ENCODE measurements at places on chromosomes 1 and 21.

DNA sequence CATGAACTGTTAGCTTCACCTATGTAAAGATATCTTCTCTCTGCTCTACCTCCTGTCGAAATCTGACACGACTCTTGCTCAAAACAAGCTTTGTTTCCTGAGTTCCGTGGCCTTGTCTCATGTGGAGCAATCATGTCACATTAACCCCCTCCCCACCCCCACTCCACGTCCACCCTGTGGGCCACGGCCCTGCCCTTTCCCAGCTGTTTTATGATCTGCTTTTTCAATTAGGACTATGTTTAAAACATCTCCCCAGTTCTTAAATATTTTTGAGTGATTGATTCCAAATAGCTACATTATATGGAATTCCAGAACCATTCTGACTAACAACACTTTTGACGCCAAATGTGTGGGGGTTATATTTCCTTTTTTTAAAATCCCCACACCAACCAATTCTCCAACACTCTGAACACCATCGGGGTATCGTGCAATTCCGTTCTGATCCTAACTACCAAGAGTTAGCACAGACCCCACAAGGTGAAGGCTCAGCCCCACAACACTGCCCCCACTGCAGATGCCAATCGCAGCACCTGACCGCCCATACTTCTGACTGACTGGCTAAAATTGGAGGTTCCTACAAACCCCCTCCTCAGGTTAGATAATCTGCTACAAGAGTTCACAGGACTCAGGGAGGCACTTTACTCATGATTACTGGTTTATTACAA lies 12.7 kb upstream of the S100A8 start:
- no peak for DNase-seq

GRCh38 chr1:153623101-153623500 lies 4.2 kb downstream of the S100A13 start:
- DNase-seq = no peak

DNA sequence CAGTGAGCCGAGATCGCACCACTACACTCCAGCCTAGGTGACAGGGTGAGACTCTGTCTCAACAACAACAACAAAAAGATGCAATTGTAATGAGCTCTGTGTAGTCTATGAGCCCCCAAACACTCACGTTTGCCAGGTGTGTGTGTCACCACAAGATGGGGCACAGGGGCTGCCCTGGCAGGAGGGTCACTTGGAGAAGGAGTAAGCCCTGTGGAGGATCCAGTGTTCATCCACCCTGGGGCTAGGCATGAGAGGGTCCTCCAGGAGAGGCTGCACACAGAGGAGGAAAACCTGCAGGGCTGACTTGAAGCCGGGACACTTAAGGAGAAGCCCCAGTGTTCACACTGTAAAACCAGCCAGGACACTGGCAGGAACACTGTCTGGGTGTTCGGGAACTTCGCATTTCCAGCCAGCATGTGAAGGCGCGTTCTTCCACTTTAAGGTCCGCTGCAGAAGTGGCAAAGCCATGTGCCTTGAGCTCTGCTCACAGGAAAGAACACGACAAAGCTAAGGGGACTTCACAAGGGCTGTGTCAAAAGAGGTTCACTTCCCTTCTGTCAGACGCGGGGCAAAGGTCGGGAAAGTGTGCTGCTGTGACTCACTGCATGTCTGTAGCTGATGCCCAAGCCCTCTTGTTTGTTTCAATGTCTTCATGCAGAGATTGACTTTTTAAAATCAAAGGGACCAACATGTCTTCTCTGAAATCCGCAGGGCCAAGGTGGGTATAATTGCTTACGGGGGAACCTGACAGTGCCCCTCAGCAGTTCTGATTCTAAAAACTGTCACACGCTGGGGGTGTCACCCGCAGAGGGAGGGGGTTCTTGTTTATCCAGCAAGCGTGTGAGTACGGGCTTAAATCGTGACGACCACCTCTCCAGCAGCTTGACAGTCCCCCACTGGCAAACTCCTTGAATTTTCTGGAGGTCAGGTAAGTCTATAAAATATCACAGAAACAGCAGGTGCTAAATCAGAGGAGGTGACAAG lies 102.8 kb downstream of the RIPK4 start:
- DNase-seq = no peak

- no peak for DNase-seq
These were observed 24.6 kb downstream of the TLR5 start for GRCh38 chr1:223118418-223118817.

GRCh38 chr1:11719313-11720032 lies 16.5 kb upstream of the AGTRAP start:
- DNase-seq = peak; percentile 81

GRCh38 chr1:26921126-26921539 lies 410 bp upstream of the NUDC start:
- DNase-seq = no peak

DNA sequence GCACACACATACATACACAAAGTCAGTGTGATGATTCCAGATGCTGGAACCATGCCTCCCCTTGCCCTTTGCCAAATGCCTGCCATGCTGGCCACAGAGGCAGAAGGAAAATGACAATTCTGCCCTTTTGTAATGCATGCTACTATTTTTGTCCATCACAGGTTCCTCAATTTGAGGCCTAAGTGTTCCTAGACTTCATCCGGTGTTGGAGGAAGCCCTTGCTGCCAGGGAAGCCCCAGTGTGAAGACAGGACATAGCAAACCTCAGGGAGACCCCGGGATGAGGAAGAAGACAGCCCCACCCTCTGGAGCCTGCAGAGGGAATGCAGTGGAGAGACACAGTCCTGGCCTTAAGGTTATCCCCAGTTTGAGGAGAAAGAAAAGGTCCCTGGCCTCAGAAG lies 14.4 kb downstream of the PRR9 start:
- no peak for DNase-seq

- DNase-seq = no peak
These were observed 6.5 kb upstream of the LRRC39 start for GRCh38 chr1:100184536-100184935.

DNA sequence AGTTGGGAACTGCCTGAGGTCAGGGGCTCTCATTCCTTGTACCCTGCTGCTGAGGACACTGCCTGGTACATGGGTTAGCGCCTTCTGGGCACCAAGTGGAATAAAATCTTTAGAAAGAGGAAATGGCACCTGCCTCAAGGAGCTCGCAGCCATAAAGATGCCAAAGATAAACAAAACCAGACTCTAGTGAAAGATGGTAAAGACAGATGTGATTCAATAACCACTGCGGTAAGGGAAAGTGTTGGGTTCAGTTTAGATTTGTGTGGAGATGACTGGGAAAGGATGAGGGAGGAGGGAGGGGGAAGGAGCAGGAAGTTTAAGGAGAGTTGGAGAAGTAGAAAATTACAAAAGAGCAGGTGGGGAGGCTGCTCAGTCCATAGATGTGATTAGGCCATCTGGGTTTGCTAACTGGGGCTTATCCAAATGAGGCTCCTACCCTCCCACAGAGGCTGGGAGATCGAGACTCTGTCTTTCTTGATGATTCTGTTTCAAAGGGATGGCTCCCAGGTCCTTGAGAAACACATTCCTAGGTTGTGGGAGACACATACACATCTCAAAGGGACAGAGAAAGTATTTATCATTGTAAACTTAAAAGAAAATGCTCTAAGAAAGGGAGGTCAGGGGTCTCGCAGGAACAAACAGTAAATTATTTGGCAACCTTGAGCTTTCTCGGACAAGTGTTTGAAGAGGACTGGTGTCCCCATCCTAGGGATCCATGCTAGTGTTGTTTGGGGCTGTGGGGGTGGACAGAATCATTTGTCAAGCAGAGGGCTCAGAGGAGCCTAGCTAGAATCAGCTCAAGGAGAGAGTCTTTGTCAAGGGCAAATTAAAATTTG lies 65.7 kb upstream of the MORC3 start:
- no peak for DNase-seq

GRCh38 chr1:46991083-46991923 lies 32.2 kb upstream of the CYP4X1 start:
- no peak for DNase-seq

- no peak for DNase-seq
These were observed 62.3 kb downstream of the PTGS2 start for GRCh38 chr1:186617926-186618325.

DNA sequence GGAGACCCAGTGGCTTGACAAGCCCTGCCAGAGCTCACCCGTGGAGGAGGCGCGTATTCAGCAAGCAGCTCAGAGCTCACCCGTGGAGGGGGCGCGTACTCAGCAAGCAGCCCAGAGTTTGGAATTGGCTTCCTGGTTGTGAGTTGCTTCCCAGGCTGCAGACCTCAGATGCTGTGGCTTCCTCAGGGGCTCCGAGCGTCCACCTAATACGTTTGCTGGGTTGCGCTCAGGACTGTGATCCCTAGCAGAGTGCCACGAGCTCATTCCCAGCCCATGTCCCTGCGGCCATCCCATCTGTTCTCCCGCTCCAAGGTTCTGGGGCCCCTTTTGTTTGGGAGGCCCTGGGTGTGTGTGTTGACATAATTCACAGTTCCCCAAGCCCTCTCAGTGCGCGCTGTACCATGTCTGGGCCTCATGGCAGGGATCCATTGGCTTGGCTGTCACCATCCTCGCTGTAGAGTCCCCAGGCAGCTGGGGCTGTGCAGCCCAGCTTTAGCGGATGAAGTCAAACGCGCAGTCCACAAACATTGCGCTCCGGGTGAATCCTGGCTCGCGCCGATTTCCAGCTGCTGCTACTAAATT lies 3.6 kb downstream of the AJAP1 start:
- DNase-seq = peak; percentile 91

- peak; percentile 74 for DNase-seq
These were observed 24.5 kb downstream of the ELF3 start for GRCh38 chr1:202034683-202035462.

- no peak for DNase-seq
These were observed 114.2 kb downstream of the SIK1 start for GRCh38 chr21:43312751-43313169.

DNA sequence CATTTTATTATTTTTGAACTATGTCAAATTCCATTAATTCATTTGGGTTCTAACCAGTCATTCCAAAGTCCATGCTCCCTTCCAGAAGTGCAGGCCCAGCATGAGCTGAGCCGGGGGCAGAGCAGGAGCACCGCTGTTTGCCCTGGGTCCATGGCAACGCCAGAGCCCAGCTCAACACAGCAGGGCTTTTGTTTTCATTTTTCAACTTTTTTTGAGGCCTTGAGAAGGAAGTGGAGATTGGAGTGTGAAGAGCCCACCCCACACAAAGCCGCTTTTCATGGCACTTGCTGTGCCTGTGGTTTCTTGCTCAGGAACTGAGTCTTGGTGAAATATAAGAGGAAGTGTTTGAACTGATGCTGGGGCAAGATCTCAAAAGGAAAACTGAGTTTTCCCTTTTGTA lies 13.2 kb upstream of the PRMT2 start:
- peak; percentile 73 for DNase-seq

GRCh38 chr1:100778748-100779147 lies 59.2 kb downstream of the VCAM1 start:
- no peak for DNase-seq

- no peak for DNase-seq
These were observed 13.2 kb downstream of the AVPR1B start for GRCh38 chr1:206103979-206104378.

- no peak for DNase-seq
These were observed 3.5 kb upstream of the TTC22 start for GRCh38 chr1:54804471-54805132.

DNA sequence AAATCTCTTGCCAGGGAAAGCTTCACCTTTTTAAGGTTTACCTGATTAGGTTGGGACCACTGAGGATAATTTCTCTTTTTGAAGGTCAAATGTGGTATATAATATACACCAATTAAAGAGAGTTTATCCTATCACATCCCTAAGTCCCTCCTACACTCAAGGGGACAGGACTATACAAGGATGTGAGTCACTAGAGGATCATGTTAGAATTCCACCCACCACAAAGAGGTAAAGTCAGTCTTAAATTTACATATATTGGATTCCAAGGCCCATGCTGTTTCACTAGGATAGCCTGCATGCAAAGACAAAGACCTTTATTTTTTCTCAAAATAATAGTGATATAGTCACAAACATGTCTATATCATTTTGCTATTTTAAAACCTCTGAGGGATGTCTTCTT lies 164.4 kb downstream of the GIPC2 start:
- DNase-seq = no peak

- no peak for DNase-seq
These were observed at the start of gene ARHGEF19 for GRCh38 chr1:16212251-16212961. TSS of gene ARHGEF19 (minus strand) at chr1:16212652. CDS start at chr1:16209054, 3,598 bp downstream.

GRCh38 chr1:166701603-166702100 lies 137.6 kb upstream of the POGK start:
- no peak for DNase-seq

- DNase-seq = no peak
These were observed 373.8 kb downstream of the HHAT start for GRCh38 chr1:210702506-210702905.

Data from right hindlimb (tissue), 1 donor.